ENCODE measurements at places on chromosomes 3 and 15. TPM values are rescaled to one million over a fixed set of nuclear protein-coding genes. Genes with fewer than 3 reads are reported as not detected.
A peak's percentile ranks its signal among the peaks of the same experiment; 100 is the strongest.

GRCh38 chr3:189496375-189497138, 134.6 kb upstream of the TP63 start:
- no peak for DNase-seq
- no peaks in the 10 kb centered on the region for H3K27me3 ChIP-seq
- no peak overlapping the region for H3K4me3 ChIP-seq
- H3K36me3 ChIP-seq: no peaks in the 10 kb centered on the region

Gene DOCK3
- 3.3 TPM for total RNA-seq

- no peaks in the 10 kb centered on the region for H3K27me3 ChIP-seq
- H3K27ac ChIP-seq: peak overlapping the region; percentile 33
- DNase-seq: no peak
- H3K4me3 ChIP-seq: no peak overlapping the region
Observed at GRCh38 chr15:57064033-57064432, 145.6 kb downstream of the TCF12 start.

- H3K27me3 ChIP-seq: peaks cover 9% of the 10 kb centered on the region
- no peaks in the 10 kb centered on the region for H3K4me1 ChIP-seq
- H3K4me3 ChIP-seq: no peak overlapping the region
- H3K36me3 ChIP-seq: no peaks in the 10 kb centered on the region
- H3K27ac ChIP-seq: no peak overlapping the region
Observed at GRCh38 chr15:80533790-80534333, 129.7 kb downstream of the ARNT2 start.

Gene NDN
- total RNA-seq: 3.5 TPM

DNA sequence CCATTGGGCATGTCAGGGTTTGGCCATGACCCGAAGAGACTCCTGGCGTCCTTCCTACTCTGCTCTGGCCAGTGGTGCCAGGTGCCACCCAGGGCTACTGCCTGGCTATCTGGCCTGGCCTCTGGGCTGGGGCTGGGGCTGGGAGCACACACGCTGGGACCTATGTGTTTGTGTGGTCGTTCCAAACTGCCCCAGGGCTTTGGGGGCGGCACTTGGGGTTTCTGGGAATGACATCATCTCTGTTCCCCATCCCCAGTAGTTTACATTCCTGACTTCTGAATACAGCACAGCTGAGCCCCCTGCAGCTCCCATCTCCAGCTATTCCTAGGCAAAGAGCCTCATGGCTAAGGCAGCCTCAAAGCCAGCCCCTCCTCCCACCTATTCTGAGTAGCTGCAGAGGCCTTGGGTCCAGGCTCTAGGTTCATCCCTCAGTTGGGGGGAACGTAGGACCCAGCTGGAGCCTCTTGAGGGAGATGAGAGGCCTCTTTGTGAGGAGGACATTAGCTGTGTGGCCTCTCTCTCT, 24.3 kb downstream of the PLEKHO2 start:
- H3K27ac ChIP-seq: no peak overlapping the region
- no peak overlapping the region for H3K4me3 ChIP-seq
- no peaks in the 10 kb centered on the region for H3K4me1 ChIP-seq

GRCh38 chr15:51969728-51970127, 1.9 kb downstream of the LEO1 start:
- no peaks in the 10 kb centered on the region for H3K27me3 ChIP-seq
- peaks cover 20% of the 10 kb centered on the region for H3K4me1 ChIP-seq
- H3K36me3 ChIP-seq: peaks cover 32% of the 10 kb centered on the region
- DNase-seq: no peak
- no peak overlapping the region for H3K27ac ChIP-seq

Gene TMEM207
- total RNA-seq: not detected

DNA sequence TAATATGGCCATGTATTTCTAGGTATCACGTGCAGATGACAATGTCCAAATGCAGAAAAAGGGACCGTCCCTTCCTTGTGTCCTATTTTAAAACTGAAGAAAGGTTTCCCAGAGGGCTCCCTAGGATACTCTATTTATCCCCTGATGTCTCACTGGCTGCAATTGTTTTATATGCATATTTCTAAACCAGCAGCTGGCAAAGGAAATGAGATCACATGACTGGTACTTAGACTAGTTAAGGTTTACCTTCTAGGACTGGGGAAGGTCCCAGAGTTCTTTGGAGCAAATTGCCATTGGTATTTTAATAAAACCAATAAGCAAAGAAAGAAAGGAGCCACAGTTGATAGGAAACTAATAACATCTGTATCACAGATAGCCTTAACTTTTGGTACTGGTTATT, 29.5 kb downstream of the GTF2E1 start:
- peaks cover 12% of the 10 kb centered on the region for H3K4me1 ChIP-seq
- H3K4me3 ChIP-seq: no peak overlapping the region
- H3K27ac ChIP-seq: no peak overlapping the region
- H3K36me3 ChIP-seq: peaks cover 23% of the 10 kb centered on the region
- no peak for DNase-seq

DNA sequence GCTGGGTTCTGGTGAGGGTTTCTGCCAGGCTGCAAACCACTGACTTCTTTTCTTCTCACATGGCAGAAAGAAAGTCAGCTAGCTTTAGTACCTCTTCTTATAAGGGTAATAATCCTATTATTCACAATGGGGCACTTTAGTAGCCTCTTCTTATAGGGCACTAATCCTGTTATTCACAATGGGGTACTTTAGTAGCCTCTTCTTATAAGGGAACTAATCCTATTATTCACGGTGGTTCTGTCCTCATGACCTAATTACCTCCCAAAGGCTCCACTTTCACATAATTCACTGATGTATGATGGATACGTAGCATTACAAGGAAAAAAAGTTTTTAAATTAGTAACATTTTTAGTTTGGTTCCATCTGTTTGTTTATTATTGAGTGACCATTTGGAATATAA, 671.3 kb downstream of the NSUN3 start:
- no peak for DNase-seq
- H3K27me3 ChIP-seq: no peaks in the 10 kb centered on the region
- no peak overlapping the region for H3K4me3 ChIP-seq
- no peaks in the 10 kb centered on the region for H3K36me3 ChIP-seq
- H3K27ac ChIP-seq: no peak overlapping the region

Gene TICRR
- 18.6 TPM for total RNA-seq

DNA sequence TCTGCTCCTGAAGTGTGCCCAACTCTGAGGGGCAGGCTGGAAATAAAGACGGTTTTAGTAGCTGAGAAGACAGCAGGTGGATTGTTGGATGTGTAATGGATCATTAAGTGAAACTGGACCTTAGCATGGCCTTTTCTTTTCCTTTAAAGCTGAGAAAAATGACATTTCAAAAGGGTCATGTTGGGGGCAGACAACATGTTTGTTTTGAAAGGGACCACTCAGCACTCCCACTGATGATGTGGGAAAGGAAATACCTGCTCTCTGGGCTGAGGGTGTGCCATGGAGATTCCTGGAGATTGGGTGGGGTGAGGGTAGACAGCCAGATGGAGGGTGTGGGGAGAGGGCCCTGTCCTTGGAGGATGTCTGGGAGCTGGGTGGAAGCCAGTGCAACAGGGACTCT, 38.4 kb downstream of the ANAPC13 start:
- peaks cover 2% of the 10 kb centered on the region for H3K36me3 ChIP-seq
- no peak overlapping the region for H3K27ac ChIP-seq
- no peak overlapping the region for H3K4me3 ChIP-seq
- DNase-seq: no peak
- H3K27me3 ChIP-seq: peaks cover 26% of the 10 kb centered on the region
- no peaks in the 10 kb centered on the region for H3K4me1 ChIP-seq

Gene HRH1
- 0.36 TPM for total RNA-seq

Gene KBTBD13
- not detected for total RNA-seq

Gene MED12L
- 0.68 TPM for total RNA-seq

Gene CNTN4
- not detected for total RNA-seq

- no peak for DNase-seq
- H3K4me1 ChIP-seq: peaks cover 27% of the 10 kb centered on the region
- peaks cover 3% of the 10 kb centered on the region for H3K36me3 ChIP-seq
- peaks cover 20% of the 10 kb centered on the region for H3K27me3 ChIP-seq
- no peak overlapping the region for H3K27ac ChIP-seq
Observed at GRCh38 chr3:156606729-156607128, 51.8 kb upstream of the SSR3 start.

- H3K36me3 ChIP-seq: no peaks in the 10 kb centered on the region
- H3K27ac ChIP-seq: no peak overlapping the region
- DNase-seq: no peak
Observed at GRCh38 chr3:141457624-141458236, 29.1 kb upstream of the RASA2 start.

DNA sequence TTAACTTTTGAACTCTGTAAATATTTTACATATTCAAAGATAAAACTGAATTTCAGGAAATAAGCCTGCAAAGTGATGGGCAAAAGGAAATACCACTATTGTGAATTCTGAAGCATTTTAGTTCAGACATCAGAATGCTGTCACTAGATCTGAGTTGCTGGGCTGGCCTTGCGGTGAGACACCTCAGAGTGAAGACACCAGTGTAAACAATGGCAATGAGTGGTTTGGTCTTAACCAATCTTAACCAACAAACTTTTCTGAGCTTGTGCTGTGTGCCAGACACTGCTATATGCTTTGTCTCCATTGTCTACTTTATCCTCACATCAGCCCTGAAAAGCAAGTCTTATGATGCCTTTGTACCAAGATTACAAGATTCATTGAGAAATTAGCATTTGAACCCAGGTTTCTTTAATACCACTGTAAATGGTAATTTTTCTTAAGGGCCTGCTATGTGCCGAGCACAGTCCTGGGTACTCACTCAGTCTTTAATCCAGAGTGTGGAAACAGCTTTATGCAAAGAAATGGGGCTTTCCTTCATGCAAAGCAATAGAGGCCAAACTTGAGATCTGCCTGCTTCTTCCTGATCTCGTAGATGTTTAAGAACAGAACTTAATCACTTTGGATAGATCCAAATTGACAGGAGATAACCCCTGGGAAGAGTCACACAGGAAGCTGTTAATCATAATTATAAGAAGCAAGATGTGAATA, 55.0 kb downstream of the TMEM39A start:
- H3K27me3 ChIP-seq: no peaks in the 10 kb centered on the region
- DNase-seq: no peak
- H3K27ac ChIP-seq: no peak overlapping the region

DNA sequence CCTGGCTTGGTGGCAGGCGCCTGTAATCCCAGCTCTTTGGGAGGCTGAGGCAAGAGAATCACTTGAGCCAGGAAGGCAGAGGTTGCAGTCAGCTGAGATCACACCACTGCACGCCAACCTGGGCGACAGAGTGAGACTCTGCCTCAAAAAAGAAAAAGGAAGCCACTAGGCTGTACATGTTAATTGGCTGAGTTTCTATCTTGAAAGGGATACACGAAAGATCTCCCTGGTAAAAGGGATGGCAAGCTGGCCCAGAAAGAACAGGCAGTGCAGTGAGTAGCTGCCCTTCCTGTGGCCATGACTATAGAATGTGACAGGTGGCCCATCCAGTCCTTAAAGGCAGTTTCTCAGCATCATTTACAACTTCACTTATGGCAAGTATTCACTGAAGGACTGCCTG, 12.3 kb downstream of the LRIG1 start:
- H3K4me1 ChIP-seq: peaks cover 52% of the 10 kb centered on the region
- no peak for DNase-seq
- H3K27ac ChIP-seq: peak overlapping the region; percentile 87
- H3K27me3 ChIP-seq: no peaks in the 10 kb centered on the region

- peaks cover 1% of the 10 kb centered on the region for H3K36me3 ChIP-seq
- H3K4me3 ChIP-seq: no peak overlapping the region
- no peak overlapping the region for H3K27ac ChIP-seq
- DNase-seq: no peak
Observed at GRCh38 chr3:50978991-50979667, 304.4 kb downstream of the DOCK3 start.

DNA sequence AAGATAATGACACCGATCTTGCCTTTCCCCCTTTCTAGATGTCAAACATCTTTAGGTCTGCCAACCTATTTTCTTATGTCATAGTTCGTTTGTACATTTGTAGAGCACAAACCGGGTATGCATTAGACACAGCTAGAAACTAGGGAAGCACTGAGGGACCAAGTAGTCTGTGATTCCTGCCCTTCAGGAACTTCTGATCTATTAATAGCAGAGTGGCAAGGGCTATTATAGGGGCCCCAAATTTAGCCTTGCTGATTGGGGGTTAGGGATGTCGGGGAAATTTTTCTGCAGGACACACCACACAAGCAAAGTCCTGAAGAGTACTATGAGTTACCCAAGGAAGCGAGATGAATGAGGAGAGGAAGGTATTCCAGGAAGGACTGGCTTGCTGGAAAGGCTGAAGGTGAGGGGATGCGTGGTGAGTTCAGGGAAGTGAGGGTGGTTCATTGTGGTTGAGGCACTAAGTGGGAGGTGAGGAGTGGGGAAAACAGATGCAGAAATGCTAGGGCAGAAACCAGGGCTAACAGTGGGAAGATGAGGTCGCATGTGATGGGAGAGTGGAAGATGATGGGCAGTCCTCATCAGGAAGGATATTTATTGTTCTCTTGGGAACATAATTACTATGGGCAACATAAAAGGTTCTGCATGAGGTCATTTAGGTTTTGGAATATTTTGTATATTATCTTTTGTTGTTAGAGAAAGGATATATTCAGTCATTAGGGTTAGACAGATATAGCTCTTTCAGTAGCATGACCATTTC, 144.3 kb downstream of the CMSS1 start:
- no peak overlapping the region for H3K4me3 ChIP-seq
- no peak for DNase-seq
- H3K27me3 ChIP-seq: no peaks in the 10 kb centered on the region
- peaks cover 4% of the 10 kb centered on the region for H3K36me3 ChIP-seq

DNA sequence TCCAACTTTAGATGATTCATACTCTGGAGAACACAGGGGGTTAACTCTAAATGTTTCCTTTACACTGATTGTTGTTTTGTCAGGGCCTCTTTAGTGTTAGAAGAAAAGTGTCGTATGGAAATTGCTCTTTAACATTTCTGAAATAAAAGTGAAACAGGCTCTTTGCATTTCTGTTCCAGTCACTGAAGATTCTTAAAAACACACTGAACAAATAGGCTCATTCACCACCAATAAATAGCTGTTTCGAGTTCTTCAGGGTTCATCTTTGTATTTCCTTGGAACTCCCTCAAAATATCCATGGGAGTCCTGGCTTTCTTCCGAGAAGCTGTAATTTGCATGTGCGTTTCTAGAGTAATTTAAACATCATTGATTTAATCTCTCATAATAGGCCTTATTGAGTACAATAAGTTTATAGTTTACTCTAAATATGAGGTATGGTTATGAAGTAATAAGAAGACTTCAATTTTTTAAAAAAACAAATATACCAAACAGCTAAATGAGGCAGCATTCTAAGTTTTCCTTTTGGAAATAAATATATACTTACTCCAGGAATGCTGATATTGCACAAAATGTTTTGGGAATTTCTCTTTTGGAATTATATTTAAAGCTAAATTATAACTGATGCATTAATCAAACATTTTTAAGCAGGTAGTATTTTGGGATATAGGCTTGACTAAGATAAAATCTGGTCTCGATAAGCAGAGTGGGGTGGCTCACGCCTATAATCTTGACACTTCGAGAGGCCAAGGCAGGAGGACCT, 327.4 kb downstream of the EPHA3 start:
- no peak for DNase-seq
- H3K36me3 ChIP-seq: no peaks in the 10 kb centered on the region
- no peak overlapping the region for H3K4me3 ChIP-seq
- no peaks in the 10 kb centered on the region for H3K27me3 ChIP-seq
- no peak overlapping the region for H3K27ac ChIP-seq
- no peaks in the 10 kb centered on the region for H3K4me1 ChIP-seq

Measured in activated naive CD8-positive, alpha-beta T cell treated with anti-CD3 and anti-CD28 coated beads, Interleukin-2, amount 10 ng/mL, durations not matched to agents 7 days and 5 days (primary cell).